Colonic mucosa (tissue), 4 donors: ENCODE measurements at places on chromosomes 2 and 18. TPM values are rescaled to one million over a fixed set of nuclear protein-coding genes. Genes with fewer than 3 reads are reported as not detected.

Gene TMEFF2
- total RNA-seq: 0.37 TPM

Gene CNGA3
- 0.20 TPM for total RNA-seq

DNA sequence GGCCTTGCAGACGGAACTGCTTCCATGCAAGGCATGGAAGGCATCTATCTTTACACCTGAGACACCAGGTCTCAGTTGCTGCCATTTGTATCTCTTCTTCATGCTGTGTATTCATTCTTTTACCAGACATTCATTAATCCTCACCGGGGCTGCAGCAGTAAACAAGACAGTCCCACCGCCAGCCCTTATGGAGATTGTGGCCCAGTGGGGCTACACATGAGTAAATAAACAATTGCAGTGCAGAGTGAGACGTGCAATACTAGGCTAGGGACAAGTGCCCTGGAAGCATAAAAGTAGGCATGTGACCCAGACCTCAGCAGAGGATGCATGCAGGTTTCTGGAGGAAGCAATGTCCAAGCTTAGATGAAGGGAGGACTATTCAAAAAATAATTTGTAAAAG is 497.6 kb upstream of the KLHL29 start:
- no peak for DNase-seq

Gene SLC11A1
- 1.1 TPM for total RNA-seq

Gene SERPINB12
- total RNA-seq: not detected

DNA sequence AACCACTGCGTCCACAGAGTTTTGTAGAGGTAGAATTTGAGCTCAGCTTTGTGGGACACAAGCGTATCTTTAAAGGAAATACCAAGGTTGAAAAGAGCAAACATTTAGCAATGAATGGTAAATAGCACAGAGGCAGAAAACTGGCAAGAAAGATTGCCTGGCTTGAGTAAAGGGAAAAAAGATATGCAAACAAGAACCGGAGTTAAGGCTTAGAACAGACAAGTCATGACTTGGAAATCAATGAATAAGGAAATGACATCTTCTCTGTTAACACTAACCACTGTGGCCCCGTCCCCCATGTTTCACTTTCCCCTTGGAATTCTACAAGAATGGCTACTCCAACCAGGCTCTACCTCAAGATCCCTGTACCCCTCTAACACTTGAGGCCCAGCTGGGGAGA is 3.8 kb downstream of the STAM2 start:
- peak; percentile 32 for DNase-seq

Gene DNAJC5G
- total RNA-seq: not detected

DNA sequence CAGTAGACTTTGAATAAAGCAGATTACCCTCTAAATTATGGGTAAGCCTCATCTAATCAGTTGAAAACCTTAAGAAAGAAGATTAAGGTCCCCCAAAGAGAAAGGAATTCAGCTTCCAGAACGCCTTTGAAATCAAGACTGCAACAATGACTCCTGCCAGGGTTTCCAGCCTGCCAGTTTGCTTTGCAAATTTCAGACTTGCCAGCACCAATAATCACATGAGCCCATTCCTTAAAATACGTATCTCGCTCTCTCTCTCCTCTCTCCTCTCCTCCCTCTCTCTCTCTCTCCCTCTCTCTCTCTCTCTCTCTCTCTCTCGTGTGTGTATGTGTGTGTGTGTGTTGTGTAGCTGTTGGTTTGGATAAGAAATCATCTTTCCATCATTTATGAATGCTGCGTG is 184.2 kb downstream of the PDE1A start:
- DNase-seq: no peak

- peak; percentile 67 for DNase-seq
These were observed 14.5 kb downstream of the IL1R2 start for GRCh38 chr2:102005989-102006885.

DNA sequence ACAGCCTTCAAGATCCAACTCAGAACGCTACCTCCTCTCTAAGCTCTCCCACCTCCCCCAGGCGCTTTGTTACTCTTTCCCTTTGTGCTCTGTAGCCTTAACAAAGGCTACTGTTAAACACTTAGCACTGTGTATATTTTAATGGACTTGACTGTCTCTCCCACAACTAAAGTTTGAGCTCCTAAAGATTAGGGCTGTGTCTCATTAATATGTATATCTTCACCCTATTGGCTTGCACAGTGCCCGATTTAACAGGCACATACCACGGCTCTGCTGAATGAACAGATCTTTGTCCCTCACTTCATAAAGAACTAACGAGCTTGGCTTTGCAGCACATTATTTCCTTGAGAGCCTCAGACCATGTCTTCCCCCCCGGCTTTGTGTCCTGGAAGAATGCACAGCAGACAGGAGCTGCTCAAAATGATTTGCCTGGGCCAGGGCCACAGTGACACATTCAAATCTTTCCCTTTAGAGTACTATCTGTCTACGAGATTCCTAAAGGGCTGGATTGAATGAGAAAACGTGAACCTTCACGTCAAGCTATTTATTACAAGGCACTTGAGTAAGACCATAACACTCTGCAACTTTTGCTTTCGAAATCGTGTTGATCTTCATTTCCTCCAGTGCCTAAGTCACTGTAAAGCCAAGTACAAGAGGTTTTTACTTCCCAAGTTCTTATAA is 22.1 kb downstream of the ABHD3 start:
- DNase-seq: no peak

DNA sequence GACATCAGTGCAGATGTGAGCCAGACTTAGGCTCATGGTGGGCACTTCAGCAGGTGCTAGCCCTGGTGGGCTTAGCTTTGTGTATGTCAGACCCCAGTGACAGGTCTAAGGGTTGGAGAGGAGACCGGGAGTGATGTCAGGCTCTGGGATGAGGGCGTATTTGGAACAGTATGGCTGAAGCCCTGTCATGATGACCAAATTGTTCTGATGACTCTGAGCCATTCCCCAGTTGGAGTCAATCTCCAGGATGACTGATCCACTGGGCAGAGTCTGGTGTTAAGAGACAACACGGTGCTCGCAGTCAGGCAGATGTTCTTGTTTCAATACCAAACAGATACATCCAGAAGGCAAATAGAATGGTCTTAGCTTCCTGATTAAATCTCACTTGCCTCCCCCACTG is 241.5 kb downstream of the SOX11 start:
- no peak for DNase-seq

DNA sequence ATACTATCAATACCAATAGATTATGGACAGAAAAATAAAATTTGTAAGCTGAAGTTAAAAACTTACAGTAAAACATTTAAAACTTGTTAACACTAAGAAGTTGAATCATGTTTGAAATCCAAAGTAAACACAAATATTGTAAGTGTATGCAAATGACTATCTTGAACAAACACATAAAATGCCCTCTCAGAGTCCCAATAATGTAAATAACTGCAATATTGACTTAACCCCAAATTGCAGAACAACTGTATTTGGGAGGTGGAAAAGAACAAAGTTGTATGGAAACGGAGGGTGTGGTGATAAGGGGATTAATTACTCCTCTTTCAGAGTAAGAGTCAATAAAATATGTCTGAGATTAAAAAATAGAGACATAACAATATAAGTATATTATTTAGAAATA is 140.0 kb upstream of the NOL4 start:
- DNase-seq: no peak

- DNase-seq: no peak
These were observed 119.0 kb upstream of the CELF4 start for GRCh38 chr18:37684590-37684989.

DNA sequence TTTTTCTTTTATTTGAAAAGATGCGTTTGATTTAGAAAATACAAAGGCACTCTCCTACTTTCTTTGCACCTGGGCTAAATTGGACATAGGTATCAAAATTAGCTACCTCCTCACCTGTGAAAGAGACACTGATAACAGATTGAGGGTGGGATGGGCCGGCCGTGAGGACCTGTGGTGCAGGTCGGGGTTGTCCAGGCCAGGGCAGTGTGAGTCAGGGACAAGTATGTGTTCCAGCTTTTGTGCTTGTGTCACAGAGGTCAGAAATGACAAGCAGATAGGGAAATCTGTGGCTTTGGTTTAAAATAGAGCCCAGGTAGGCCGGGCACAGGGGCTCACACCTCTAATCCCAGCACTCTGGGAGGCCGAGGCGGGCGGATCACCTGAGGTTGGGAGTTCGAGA is 22.6 kb downstream of the MYL12B start:
- no peak for DNase-seq

DNA sequence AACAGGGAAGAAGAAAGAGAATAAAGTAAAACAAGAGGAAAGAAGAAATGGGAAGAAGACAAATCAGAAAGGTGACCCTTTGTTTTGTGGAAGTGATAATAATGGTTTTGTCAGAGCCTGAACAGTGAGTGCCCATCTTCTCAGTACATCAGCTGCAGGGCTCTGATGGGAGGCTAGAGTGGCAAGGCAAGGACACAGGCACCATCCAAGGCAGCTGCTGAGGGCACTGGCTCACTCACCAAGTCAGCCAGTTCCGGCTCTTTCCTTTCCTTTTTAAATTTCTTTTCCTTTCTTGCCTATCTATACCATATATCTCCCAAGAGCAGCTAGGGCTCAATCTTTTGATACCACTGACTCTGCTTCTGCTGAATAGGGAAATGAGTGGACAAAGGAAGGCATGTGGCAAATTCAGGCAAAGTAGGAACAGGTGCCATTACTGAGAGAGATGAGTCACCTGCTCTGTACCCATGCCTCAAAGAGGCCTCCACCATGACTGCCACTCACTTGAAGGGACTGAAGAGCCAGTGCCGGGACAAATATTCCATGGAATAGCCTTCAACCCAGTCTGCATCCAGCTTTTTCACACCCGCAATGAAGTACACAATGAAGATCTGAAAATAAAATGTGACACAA is 6.2 kb downstream of the GGCX start:
- no peak for DNase-seq

DNA sequence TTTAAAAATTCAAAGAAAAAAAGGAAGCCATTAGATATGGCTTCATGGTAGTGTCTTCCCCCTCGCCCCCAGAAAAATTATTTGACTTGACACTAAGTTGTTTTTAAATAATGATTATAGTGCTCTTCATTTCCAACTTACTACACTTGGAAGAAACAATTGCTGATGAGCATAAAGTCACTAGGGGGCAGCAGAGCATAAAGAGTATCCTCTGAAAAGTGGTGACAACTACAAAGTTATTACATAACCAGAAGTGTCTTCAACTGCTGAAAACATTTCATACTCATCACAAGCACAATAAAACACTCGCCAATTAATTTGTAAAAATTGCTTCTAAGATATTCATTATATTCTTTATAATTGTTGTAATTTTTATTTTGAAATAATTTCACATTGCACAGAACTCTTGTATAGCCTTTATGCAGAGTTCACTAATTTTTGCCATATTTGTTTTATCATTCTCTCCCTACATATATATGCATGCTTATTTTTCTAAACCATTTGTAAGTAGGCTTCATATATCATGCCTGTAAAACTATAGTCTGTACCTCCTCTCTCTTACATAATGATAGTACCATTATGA is 54.9 kb downstream of the EXOC6B start:
- DNase-seq: peak; percentile 78

DNA sequence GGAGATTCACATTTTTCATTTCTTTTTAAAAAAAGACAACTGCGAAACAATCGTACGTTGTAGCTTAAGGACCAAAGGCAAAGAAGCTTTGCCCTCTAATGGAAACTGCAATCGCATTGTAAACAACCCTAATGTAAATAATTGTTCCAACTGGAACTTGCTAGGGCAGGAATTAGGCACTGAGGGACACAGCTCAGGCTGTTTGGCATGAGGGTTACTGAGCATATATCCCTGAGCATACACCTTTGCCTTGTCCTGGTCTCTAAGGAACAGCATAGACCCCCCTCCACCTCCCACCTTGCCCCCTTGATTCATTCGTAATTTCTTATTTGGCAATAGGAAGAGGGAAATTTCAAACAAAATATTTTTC is 396.4 kb downstream of the LNPK start:
- DNase-seq: no peak

GRCh38 chr2:2777213-2777612 is 446.1 kb upstream of the MYT1L start:
- no peak for DNase-seq

DNA sequence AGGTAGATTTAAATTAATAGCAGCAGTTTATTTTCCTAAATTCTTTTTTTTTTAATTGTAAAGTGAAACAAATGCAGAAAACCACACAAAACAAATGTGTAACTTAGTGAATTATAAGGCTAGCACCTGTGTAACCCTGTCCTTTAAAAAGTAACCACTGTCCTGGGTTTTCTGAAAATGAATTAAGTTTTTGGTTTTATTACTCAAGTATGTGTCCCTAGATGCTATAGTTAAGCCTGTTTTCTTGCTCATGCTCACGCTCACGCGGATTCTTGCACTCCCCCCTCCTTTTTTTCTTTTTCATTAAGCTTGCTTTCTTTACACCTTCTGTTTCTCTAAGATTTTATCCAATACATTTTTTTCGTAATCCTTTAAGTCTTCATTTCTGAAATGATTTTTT is 207.7 kb upstream of the STON1 start:
- DNase-seq: no peak

DNA sequence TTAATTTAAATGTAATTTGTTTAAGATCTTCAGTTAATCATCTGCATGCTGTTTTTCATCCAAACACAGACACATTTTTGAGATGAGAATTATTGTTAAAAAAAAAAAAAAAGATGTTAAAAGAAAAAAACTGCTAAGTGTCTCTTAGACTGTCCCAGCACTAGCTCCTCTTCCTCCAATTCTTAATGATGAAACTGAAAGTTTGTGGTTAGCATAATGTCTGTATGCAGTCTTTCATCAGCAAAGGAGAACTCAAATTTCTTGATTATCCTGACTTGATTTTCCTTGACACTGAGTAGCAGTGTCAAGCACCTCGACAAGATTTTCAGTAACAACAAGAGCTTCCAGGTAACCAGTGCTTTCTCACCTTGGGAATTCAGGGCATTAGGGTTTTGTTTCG is 274.4 kb downstream of the LRRTM1 start:
- no peak for DNase-seq

Gene REG3G
- total RNA-seq: 1.1 TPM

DNA sequence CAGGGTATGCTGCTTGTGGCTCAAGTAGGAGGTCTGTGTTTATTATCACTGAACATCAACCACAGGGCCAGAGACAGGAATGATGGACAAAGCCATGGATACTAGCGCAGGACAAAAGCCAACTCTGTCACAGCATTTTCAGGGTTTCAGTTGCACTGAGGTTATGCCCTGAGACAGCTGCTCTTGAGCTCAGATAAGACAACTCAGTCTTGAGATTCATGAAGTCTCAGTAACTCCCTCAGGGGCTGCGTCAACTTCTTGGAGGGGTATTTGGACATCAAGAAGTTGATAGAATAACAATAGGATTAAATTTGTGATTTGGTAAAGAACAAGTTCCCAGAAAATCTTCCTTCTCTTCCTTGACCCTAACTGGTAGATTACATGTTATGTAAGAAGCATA is 287.0 kb upstream of the SLC14A2 start:
- DNase-seq: no peak
